ENCODE measurements at places on chromosomes 4 and X. TPM values are rescaled to one million over a fixed set of nuclear protein-coding genes. Genes with fewer than 3 reads are reported as not detected.

- no peak for DNase-seq
These were observed 113.8 kb downstream of the ATP8A1 start for GRCh38 chr4:42543126-42543525.

GRCh38 chr4:118935819-118936218 is 47.2 kb downstream of the SYNPO2 start:
- no peak for DNase-seq

GRCh38 chr4:52588771-52589591 is 70.1 kb downstream of the USP46 start:
- peak; percentile 46 for DNase-seq

GRCh38 chr4:84171871-84172270 is 327.2 kb downstream of the NKX6-1 start:
- DNase-seq: no peak

GRCh38 chr4:78945651-78946179 is 6.5 kb upstream of the PAQR3 start:
- DNase-seq: no peak

The DYNLT3 gene
- 17.8 TPM for total RNA-seq

The DMP1 gene
- total RNA-seq: not detected

Measured in activated CD4-positive, alpha-beta memory T cell treated with anti-CD3 and anti-CD28 coated beads, Interleukin-2, amount 10 ng/mL, durations not matched to agents 7 days and 5 days (primary cell).